ENCODE measurements at places on chromosomes 6 and 20.

- no peak overlapping the region for H3K4me3 ChIP-seq
- H3K27ac ChIP-seq, result no peak overlapping the region
- no peaks in the 10 kb centered on the region for H3K36me3 ChIP-seq
- no peaks in the 10 kb centered on the region for H3K4me1 ChIP-seq
- DNase-seq, result peak; percentile 47
Measured at GRCh38 chr20:59526242-59527225, 77.8 kb upstream of the PHACTR3 start.

- no peak overlapping the region for H3K27ac ChIP-seq
- H3K4me1 ChIP-seq, result no peaks in the 10 kb centered on the region
- no peak overlapping the region for H3K4me3 ChIP-seq
- no peak for DNase-seq
Measured at GRCh38 chr6:66096679-66097078, 389.7 kb upstream of the EYS start.

GRCh38 chr6:40573221-40573620 lies 13.9 kb downstream of the LRFN2 start:
- H3K4me1 ChIP-seq, result no peaks in the 10 kb centered on the region
- no peak overlapping the region for H3K4me3 ChIP-seq
- H3K36me3 ChIP-seq, result no peaks in the 10 kb centered on the region
- no peak for DNase-seq
- no peak overlapping the region for H3K27ac ChIP-seq
- H3K27me3 ChIP-seq, result no peaks in the 10 kb centered on the region

GRCh38 chr6:11433860-11434259 lies 103.7 kb upstream of the TMEM170B start:
- no peak overlapping the region for H3K27ac ChIP-seq
- no peaks in the 10 kb centered on the region for H3K27me3 ChIP-seq
- no peak overlapping the region for H3K4me3 ChIP-seq

- H3K4me1 ChIP-seq, result no peaks in the 10 kb centered on the region
- no peaks in the 10 kb centered on the region for H3K27me3 ChIP-seq
- DNase-seq, result no peak
- H3K4me3 ChIP-seq, result no peak overlapping the region
- H3K27ac ChIP-seq, result no peak overlapping the region
- peaks cover 24% of the 10 kb centered on the region for H3K36me3 ChIP-seq
Measured at GRCh38 chr20:1446536-1446935, 20.1 kb downstream of the NSFL1C start.

GRCh38 chr6:39335780-39336545 lies 13.5 kb upstream of the KCNK16 start:
- H3K36me3 ChIP-seq, result no peaks in the 10 kb centered on the region
- H3K27ac ChIP-seq, result no peak overlapping the region
- no peak for DNase-seq
- H3K4me3 ChIP-seq, result no peak overlapping the region

DNA sequence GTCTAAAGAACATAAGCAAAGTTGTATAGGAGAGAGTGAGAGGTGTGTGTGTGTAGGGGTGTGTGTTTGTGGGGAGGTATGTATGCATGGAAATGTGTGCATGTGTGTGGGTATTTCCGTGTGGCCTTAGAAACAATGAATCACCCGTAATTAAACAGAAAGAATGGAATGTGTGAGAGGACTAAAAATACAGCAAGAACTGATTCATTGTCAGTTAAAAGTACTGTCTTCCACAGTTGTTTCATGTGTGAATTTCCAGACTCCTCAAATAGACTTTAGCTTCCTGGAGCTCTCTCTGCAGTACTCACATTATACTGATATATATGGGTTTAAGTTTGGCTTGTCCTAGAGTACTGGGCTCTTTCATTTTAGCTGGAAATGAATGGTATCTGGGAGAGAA lies 145.7 kb downstream of the RIMS1 start:
- H3K4me1 ChIP-seq, result no peaks in the 10 kb centered on the region
- DNase-seq, result no peak
- no peaks in the 10 kb centered on the region for H3K36me3 ChIP-seq
- no peak overlapping the region for H3K4me3 ChIP-seq
- H3K27me3 ChIP-seq, result no peaks in the 10 kb centered on the region
- no peak overlapping the region for H3K27ac ChIP-seq

DNA sequence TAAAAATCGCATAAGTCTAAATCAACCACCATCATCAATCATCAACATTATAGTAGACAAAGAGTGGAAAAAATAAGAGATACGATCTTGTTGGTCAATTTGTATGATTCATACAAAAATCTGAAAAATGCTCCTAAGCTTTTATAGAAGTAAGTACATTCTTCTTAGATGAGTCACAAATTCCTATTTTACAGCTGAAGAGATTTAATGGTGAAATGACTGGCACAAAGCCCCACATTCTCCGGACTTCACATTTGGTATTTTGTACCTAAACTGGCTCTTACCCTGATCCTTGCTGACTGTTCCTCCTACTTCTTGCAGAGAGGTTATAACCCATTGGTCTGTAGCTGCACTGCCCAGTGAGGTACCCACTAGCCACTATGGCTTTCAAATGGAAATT lies 29.9 kb upstream of the PREP start:
- peaks cover 6% of the 10 kb centered on the region for H3K4me1 ChIP-seq
- no peak overlapping the region for H3K4me3 ChIP-seq
- no peak overlapping the region for H3K27ac ChIP-seq
- no peaks in the 10 kb centered on the region for H3K36me3 ChIP-seq
- no peaks in the 10 kb centered on the region for H3K27me3 ChIP-seq

GRCh38 chr20:62824476-62825332 lies 7.9 kb downstream of the COL9A3 start:
- H3K36me3 ChIP-seq, result no peaks in the 10 kb centered on the region
- H3K27ac ChIP-seq, result no peak overlapping the region
- H3K27me3 ChIP-seq, result no peaks in the 10 kb centered on the region
- peak; percentile 85 for DNase-seq
- no peak overlapping the region for H3K4me3 ChIP-seq

DNA sequence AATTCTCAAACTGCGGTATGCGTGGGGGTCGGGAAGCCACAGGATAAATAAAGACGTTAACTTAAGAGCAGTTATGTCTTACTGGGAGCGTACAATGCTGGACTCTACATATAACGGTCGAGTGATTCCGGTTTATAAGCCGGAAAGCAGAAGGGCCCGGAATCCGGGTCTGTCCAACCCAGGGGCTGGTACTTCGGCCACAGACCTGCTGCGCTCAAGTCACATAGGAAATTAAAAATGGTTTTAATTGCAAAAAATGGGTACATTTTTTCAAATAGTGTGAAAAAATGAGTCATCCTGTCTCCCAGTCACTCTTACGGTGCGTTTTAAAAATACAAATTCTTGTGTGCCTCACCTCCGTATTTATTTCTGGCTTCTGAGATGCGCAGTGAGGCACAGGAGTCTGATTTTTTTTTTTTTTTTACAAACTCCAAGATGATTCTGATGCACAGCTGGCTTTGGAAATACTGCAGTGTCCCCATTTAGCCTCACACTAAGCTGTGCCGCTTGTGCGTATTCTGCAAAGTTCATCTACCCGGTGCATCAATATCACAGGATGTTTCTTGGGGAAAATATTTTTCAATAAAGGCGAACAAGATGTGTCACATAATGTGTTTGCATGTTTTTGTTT lies 1.0 kb downstream of the PCIF1 start:
- peak overlapping the region; percentile 99 for H3K4me3 ChIP-seq
- no peaks in the 10 kb centered on the region for H3K27me3 ChIP-seq
- H3K4me1 ChIP-seq, result peaks cover 21% of the 10 kb centered on the region
- no peak overlapping the region for H3K27ac ChIP-seq
- H3K36me3 ChIP-seq, result no peaks in the 10 kb centered on the region
- no peak for DNase-seq

DNA sequence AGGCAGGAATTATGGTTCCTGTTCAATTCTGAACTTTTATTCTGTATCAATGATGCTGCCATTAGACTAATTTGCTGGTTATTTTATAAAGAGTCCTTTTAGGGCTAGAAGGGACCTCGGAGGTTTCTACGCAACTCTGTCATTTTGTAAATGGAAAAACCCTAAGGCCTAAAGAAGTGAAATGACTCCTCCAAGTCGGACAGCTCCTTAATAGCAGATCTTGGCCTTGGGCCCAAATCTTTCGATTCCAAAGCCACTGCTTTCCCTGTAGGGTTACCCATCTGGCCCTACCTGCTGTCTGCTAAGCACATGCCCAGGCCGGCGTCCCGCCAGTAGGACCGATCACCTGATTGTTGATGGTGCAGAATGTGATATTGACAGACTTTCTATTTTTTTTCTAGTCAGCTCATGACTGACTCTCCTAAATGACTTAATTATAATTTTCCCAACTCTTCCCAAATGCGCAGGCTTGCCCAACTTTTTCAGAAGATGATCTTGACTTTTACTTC lies 40.2 kb downstream of the PLEKHG1 start:
- H3K27ac ChIP-seq, result no peak overlapping the region
- DNase-seq, result no peak
- H3K4me1 ChIP-seq, result no peaks in the 10 kb centered on the region
- H3K36me3 ChIP-seq, result no peaks in the 10 kb centered on the region
- no peaks in the 10 kb centered on the region for H3K27me3 ChIP-seq

DNA sequence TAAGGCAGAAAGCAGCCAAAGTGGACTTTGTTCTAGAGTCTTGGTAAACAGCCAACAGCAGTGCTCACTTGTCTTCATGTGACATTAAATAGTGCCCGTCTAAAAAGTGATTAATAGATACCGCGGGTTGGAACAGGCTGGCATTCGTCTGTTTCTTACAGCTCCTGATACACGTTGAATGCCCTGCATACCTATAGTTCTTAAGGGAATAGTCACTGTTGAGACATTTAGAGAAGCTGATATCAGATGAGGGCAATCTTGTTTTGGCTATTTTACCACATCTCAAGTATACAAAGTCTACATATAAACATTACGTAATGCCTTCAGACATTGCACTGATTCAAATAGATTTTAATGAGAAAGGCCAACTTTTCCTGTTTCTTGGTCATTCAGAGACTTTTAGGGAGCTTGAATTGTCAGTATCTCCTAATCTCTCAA lies 374.9 kb upstream of the FLRT3 start:
- H3K27me3 ChIP-seq, result no peaks in the 10 kb centered on the region
- H3K4me1 ChIP-seq, result peaks cover 87% of the 10 kb centered on the region
- no peaks in the 10 kb centered on the region for H3K36me3 ChIP-seq
- DNase-seq, result peak; percentile 41
- no peak overlapping the region for H3K4me3 ChIP-seq

DNA sequence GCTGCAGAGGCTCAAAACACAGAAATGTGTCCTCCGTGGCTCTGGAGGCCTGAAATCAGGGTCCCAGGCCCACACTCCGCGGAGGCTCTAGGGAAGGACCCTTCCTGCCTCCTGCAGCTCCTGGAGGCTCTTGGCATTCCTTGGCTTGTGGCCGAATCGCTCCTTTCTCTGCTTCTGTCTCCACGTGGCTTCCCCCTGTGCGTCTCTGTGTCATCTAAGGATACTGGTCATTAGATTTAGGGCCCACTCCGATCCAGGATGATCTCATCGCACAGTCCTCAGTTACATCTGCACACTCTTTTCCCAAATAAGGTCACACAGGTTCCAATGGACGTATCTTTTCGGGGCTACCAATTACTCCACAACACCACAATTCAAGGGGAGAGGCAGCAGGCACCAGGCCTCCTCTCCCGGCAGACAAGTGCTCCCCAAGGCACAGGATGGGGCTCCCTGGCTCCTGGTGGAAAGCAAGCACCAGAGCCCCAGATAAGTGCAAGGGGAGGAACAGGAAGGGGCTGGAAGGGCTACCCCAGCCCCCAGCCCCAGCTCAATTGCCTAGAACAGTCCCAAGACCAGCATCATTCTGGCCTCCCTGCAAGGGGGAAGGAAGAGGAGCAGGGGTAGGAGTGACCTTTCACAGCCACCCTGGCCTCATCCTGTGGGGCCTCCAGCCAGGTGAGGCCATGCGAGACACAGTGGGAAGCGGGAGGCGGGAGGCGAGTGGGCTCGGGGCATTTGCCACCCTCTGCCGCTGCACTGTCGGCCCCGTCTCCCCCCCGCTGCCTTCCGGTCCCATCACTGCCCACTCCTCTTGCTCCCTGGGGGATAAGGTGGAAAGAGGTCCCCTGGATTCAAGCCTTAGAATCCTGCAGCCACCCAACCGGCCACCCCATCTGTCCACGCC lies 16.3 kb downstream of the NTSR1 start:
- H3K27ac ChIP-seq, result no peak overlapping the region
- H3K36me3 ChIP-seq, result no peaks in the 10 kb centered on the region
- DNase-seq, result no peak
- H3K27me3 ChIP-seq, result no peaks in the 10 kb centered on the region

Measured in neural progenitor cell (in vitro differentiated cells).